ENCODE measurements at places on chromosomes 6 and 20.

DNA sequence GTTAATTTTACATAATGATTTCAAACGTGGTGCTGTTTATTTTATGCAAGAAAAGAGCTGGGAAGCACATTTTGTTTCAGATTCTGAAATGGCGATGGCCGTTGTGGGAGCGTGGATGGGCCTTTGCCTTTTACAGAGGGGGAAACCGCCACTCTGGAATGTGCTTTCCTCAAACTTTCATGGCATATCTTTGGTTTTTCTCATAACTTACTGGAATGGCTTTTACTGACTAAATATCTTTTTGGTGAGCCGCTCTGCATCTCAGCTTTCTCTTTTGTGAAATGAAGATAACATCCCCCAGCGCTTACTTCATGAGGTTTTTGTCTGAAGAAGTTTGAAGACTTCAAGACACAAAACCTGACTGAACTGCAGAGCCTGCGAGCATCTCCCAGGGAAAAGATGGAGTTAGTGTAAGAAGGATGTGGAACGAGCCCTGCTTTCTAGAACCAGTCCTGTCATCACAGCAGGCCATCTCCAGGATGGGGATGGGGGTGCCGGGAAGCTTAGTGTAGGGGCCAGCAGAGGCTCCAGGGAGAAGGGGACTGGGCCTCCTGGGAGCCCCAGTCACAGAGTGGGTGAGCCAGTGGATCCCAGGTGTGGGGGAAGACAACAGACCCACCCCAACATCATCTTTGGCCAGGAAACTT, 61.8 kb upstream of the TIAM2 start:
- no peak for DNase-seq

GRCh38 chr20:3021777-3022176, 21.6 kb upstream of the GNRH2 start:
- DNase-seq = no peak

DNA sequence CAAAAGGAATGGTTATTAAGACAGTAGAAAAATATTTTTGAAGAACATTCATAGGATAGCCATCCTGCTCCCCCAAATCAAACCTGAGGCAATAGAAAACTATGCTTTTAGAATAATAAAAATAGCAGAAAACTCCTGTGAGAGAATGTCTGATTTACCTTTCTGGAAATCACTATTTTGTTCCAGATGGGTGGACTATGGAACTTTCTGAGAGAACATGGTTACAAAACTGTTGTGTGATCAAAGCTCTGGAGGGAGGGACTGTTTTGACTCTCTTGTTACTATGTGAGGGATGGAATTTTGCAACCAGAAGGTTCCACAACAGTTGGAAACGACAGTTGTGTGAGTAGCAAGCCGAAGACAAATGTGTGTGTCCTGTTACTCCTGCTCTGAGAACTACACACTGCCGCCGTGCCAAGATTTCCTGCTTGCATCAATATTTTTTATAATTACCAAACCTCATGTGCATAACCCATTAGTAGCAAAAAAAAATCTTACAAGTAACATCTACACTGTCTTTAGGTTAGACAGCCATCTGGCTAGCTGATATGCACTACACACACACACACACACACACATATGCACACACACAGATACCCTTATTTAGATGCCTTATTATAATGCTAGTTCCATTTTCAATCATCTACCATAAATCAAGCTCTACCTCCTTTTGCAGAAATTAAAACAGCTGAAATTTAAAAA, 11.0 kb upstream of the HIVEP1 start:
- no peak for DNase-seq

GRCh38 chr20:36542516-36543183, 1.3 kb downstream of the MYL9 start:
- no peak for DNase-seq

GRCh38 chr6:97026298-97026697, 101.8 kb downstream of the KLHL32 start:
- no peak for DNase-seq

GRCh38 chr6:15515226-15515625, 147.6 kb downstream of the DTNBP1 start:
- no peak for DNase-seq

DNA sequence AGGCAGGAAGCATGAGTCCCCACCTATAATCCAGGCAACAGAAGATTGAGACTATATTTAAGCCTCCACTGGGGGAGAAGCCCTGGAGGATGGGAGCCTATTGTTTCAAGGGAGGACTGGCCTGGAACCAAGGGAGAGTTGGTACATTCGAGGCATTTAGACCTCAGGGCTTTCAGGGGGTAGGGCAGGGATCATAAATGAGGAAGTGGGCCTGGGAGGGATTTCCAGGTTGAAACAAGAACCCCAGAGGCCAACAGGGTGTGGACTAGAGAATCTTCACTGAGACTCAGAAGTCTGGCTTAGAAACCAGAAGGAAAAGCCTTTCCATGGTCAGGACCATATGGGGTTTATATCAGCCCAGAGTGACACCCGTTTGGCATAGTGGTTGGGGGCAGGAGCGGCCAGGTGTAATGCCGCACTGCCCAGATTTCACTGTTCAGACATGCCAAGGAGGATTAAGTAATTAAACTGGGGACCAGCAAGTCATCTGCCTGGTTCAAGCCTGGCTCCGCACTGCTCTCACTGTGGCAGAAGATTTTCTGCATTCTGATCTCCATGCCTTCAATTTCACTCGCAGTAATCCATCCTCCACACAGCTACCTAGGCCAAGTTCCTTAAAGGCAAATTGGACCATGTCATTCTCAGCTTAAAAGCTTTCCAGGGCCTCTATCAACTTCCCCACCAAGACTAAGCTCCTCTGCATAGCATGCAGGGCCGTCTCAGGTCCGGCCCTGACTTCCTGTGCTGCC, 17.8 kb downstream of the LRFN2 start:
- DNase-seq = no peak

- DNase-seq = no peak
Observed at GRCh38 chr20:3788685-3789155, 2.2 kb upstream of the CENPB start.

- DNase-seq = no peak
Observed at GRCh38 chr6:146047371-146047770, 18.5 kb downstream of the GRM1 start.

DNA sequence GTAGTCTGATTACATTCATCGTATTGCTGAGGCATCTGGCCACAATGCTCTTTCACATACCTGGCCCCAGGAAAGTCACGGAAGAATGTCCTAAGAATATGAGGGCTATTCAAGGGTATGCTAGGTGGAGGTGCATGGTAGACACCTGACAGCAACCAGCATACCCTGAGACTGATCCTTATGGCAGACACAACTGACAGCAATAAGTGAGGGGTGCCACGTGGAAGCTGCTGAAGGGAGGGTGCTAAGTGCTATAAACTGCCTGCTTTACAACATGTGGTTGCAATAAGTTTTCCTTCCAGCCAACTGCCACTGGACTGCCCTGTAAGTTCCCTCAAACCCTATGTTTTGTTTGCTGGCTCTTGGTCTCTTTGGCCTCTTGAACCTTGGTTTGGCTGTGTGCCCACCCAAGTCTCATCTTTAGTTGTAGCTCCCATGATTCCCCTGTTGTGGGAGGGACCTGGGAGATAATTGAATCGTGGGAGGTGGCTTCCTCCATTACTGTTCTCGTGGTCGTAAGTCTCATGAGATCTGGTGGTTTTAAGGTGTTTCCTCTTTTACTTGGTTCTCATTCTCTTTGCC, 201.3 kb upstream of the MOCS1 start:
- DNase-seq = no peak
